Kidney tubule cell (primary cell): ENCODE measurements at places on chromosomes 4 and X.

DNA sequence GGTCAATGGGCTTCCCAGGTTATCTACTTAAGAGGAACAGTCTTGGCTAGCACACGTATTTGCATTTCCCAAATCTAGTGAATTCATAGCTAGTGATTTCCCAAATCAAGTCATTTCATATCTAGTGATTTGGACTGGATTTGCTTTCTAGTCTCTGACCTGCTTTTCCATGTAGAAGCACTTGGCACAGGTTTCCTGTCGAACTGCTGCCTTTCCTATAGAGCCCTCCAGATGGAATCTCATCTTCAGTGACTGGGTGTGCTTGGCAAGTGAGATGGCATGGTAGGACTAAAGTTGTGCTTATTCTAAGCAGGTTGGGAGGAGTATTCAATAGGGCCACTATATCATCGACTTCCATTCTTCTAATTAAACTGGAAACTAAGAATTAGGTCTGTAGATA, 94.7 kb downstream of the CCNG2 start:
- no peak for DNase-seq

GRCh38 chr4:75025431-75025830, 92.5 kb downstream of the PARM1 start:
- no peak for DNase-seq

DNA sequence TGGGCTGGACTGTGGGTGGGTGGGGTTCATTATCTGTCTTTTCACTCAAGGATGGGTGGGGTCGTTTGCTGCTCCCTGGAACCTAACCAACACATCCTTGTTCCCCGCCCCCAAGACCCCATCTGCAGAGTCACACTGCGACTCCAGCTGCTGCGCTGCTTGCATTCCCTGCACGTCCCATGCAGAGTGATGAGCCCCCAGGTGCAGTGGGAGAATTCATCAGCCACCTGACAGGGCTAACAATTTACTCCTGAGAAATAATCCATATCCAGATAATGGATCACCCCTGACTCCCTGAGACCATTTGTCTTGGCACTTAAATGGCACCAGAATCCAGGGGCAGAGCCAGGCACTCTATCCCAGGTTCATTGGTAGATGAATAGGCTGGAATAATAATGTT, 12.4 kb upstream of the ARHGAP36 start:
- no peak for DNase-seq

- DNase-seq: peak; percentile 5
Measured at GRCh38 chrX:130523460-130524394, 121.9 kb downstream of the RBMX2 start.

GRCh38 chr4:1898681-1899080, 27.5 kb downstream of the NSD2 start:
- DNase-seq: no peak

GRCh38 chrX:106672527-106672926, 54.0 kb upstream of the RNF128 start:
- DNase-seq: no peak
